GM12878 (cell line): ENCODE measurements at places on chromosomes 13 and 19.

- no peak for DNase-seq
Observed at GRCh38 chr13:91375116-91375729, 23.2 kb upstream of the GPC5 start.

- DNase-seq: no peak
Observed at GRCh38 chr13:93226065-93226622, 463 bp upstream of the GPC6 start.

DNA sequence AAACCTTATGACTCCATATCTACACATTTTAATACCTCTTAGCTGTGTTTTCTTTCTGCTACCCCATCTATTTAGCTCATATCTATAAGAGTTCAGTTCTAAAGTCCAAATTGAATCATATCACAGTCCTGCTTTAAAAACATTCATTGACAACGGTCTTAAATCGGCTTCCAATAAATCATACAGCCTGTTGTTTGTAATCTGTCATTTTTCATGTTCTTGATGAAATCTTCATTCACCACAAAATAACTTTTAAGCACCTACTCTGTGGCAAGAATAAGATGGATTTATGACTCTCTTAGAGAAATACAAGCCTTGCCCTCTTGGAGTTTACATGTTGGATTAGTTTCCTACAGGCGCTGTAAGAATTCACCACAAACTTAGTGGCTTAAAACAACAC is 450.9 kb upstream of the GPC6 start:
- DNase-seq: no peak

GRCh38 chr19:3919793-3920192 is 13.1 kb upstream of the NMRK2 start:
- DNase-seq: no peak

DNA sequence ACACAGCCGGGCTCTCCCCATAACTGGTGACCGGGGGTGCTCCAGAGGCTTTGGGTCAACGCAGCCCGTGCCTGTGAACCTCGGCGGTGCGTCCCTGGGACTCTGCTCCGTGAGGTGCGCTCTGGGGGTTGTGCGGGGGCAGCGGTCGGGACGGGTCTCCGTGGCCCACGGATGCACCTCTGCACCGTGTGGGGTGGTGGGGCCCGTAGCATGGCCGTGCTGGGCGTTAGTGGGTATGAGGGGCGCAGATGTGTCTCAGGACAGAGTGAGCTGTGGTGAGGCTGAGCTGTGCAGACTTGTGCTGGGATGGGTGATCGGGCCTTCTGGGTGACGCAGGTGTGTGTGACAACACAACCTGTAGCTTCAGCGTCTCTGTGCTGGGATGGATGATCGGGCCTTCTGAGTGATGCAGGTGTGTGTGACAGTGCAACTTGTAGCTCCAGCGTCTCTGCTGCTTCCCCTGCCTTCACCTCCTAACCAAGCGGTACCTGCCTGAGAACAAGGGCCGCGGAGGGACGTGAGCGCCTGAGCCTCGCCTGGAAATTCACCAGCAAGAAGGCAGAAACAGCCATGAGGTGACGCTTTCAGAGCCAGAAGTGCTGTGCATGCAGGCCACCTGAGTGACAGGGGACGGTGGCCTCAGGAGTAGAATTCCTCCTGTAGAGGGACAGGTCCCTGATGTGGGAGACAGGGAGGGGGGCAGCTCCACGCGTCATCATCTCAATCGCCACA is 599 bp downstream of the ZNF331 start:
- no peak for DNase-seq

DNA sequence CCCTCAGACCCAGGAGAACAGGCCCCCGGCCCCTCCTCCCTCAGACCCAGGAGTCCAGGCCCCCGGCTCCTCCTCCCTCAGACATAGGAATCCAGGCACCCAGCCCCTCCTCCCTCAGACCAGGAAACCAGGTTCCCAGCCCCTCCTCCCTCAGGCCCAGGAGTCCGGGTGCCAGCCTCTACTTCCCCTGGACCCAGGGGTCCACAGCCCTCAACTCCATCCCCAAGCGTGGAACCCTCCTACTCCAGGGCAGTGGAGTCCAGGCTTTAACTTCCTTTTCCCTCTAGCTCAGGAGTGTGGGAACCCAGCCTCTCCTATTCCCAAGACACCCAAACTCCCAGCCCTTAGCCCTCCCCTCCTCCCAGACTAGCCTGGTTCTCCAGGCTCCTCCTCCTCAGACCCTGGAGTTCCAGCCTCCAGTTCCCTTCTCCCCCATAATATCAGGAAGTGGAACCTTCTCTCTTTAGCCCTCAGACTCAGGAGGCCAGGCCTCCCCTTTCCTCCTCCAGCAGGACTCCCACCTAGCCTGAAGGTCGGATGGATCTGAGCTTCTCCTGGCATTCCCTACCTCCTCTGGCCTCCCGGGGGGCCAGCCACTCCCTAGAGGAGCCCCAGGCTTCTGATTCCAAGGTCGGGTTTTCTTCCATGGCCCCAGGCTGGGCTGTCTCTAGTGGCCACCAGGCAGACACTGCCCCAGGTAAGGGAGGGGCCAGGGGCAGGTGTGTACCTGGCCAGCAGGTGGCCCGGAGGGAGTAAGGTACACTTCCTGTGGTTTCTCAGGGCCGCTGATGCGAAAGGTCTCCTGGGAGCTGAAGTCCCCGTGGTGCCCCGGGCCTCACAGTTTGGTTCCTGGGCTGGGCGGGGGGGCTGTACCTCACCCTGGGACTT is at the start of gene TMC4:
TSS of gene TMC4 (minus strand) at position 690 of the 888 bp plus-strand sequence. CDS start at position 647, 43 bp downstream.
- no peak for DNase-seq

- no peak for DNase-seq
Observed at GRCh38 chr19:7534531-7535046, 928 bp upstream of the PNPLA6 start.

- no peak for DNase-seq
Observed at GRCh38 chr13:29435125-29435911, 160.2 kb downstream of the SLC7A1 start.

GRCh38 chr13:48728876-48729275 is 75.1 kb downstream of the CYSLTR2 start:
- DNase-seq: no peak

- DNase-seq: no peak
Observed at GRCh38 chr13:24900507-24900906, 136.5 kb downstream of the RNF17 start.

GRCh38 chr13:64758521-64759244 is 2471.5 kb downstream of the PCDH9 start:
- no peak for DNase-seq

- no peak for DNase-seq
Observed at GRCh38 chr19:18396471-18397241, 766 bp downstream of the LRRC25 start.

- DNase-seq: no peak
Observed at GRCh38 chr19:11578258-11579142, 1.1 kb upstream of the ACP5 start.

DNA sequence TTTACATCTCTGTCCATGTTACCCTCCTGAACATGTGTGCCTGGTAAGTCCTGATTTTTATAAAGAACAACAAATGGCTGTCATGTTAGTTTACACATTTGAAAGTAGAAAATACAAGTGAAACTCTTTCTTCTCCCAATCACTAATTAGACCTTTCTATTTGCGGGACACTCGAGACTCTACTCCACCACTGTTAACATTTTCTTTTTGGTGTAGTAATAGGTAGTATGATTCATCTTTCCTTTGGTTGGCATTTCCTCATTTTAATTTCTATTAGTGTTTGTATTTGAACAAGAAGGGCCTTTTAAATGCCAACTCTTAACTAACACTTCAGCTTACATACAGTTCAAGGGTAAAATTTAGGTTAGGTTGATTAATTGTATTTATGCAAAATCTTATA is 371.1 kb downstream of the PCDH9 start:
- no peak for DNase-seq

- no peak for DNase-seq
Observed at GRCh38 chr13:58434943-58435342, 803.4 kb downstream of the PCDH17 start.

DNA sequence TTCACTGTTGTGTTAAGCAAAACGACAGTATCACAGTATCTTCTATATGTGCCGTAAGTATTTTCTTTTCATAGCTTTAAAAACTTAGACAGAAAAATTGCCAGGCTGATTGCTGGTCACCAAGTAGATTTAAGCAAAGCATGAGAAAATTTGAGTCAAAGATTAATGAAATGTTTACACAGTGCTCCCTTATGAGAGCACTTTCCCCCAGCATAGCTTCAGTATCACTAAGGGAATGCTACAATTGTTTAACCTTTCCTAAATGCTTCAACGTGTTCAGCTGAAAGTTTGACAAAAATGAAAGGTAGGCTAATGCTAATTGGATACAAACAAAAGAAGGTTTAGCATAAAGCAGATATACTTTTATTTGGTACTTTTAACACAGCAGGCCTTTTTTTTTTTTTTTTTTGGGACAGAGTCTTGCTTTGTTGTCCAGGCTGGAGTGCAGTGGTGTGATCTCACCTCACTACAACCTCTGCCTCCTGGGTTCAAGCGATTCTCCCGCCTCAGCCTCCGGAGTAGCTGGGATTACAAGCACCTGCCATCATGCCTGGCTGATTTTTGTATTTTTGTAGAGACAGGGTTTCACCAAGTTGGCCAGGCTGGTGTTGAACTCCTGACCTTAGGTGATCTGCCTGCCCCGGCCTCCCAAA is 23.4 kb downstream of the PCCA start:
- DNase-seq: no peak

GRCh38 chr19:30955112-30956104 is 393.8 kb downstream of the TSHZ3 start:
- no peak for DNase-seq

- peak; percentile 36 for DNase-seq
Observed at GRCh38 chr13:42041684-42042035, 6.8 kb upstream of the DGKH start.

DNA sequence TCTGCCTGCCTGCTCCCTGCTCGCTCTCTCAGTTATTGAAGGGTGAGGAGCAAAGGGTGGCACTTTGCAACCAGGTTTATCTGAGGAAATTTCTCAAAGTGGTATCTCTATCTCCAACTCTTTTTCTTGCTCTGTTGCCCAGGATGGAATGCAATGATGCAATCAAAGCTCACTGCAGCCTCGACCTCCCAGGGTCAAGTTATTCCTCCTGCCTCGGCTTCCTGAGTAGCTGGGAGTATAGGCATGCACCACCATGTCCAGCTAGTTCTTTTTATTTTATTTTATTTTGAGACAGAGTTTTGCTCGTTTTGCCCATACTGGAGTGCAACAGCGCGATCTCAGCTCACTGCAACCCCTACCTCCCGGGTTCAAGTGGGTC is 4.9 kb downstream of the ACTMAP start:
- no peak for DNase-seq

GRCh38 chr13:112056284-112056727 is 10.6 kb upstream of the SOX1 start:
- DNase-seq: no peak

- DNase-seq: peak; percentile 95
Observed at GRCh38 chr19:16449330-16449961, 22.3 kb downstream of the EPS15L1 start.

DNA sequence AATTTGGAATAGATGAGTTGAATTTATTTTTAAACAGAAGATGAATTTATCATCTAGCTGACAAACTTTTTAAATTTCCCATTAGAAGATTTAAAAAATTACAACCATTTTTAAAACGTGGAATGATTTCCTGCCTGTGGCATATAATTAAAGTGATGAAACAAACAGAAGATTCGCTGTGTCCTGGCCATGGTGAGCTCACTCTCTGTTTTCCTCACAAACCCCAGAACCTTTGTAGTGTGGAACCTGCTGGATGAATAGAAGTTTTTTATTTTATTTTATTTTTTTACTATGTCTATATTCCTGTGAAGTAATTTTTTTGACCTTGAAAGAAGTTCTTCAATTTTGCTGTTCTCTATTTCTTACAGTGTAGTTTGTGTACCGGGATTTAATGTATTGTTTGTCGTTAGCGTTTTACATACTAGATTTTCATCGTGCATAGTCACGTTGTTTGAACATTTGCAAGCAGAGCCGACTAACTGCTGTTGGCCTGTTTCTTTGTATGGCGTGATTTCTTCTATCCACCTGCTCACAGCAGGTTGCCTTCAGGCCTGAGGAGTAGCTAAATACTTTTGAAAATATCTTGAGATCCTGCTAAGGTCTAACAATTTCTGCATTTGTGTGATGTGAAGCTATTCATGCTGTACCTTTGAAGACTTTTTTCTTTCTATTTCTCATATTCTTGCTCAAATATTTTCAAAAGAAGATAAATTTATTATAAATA is 149.2 kb downstream of the GGACT start:
- no peak for DNase-seq

- DNase-seq: no peak
Observed at GRCh38 chr19:38714354-38714778, 29.9 kb downstream of the CAPN12 start.

DNA sequence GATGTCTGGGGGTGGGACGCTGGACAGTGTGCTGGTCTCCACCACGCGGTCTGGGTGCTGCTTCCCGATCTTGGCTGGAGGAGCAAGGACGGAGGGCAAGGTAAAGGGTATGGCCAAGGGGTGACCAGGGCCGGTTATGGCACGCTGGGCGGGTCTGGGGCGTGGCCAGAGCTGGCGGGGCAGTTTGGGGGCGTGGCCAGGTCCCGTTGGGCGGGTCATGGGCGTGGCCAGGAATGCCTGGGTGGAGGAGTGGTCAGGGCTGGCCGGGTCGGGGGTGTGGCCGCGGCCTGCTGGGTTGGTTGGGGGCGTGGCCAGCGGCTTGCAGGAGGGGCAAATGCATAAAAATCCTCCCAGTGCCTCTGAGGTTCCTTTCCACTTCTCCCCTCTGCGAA is 19.2 kb downstream of the GPX4 start:
- DNase-seq: no peak

DNA sequence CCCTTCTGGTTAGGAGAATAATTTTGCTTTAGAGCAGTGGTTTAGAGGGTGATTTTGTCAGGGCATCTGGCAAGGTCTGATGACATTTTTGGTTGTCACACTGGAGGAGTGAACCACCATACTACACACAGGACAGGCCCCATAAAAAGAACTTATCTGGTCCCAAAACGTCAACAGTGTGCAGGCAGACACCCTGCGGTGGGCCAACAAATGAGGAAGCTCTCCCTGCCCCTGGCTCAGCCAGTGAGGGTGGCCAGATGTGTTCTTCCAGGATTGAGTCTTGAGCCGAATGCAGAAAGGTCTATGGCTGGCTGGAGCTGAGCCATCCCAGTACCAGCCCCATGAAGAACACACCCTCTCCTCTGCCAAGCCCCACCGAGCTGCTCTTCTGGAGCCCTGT is 149.2 kb downstream of the MIPEP start:
- no peak for DNase-seq

- DNase-seq: no peak
Observed at GRCh38 chr19:30525383-30525782, 153.2 kb downstream of the ZNF536 start.

DNA sequence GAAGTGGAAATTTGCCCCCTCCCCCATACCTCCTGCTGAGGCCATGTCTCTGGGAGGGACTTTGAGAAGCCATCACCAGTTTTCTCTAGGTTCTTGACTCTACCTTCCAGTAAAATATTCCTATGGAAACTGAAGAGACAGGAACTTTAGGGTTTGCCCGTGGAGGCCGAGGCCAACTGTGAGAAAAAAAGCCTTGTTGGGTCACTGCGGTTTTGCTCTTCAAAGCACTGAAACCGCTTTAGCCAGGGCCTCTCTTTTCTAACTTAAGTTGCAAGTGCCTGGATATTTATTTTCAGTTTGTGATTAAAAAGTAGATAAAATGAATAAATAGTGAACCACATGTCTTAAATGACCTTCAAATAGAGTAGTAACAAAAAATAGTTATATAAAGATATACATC is 159.7 kb upstream of the TSC22D1 start:
- no peak for DNase-seq
